CD4-positive, alpha-beta memory T cell (primary cell): ENCODE measurements at places on chromosomes 6 and 20.

DNA sequence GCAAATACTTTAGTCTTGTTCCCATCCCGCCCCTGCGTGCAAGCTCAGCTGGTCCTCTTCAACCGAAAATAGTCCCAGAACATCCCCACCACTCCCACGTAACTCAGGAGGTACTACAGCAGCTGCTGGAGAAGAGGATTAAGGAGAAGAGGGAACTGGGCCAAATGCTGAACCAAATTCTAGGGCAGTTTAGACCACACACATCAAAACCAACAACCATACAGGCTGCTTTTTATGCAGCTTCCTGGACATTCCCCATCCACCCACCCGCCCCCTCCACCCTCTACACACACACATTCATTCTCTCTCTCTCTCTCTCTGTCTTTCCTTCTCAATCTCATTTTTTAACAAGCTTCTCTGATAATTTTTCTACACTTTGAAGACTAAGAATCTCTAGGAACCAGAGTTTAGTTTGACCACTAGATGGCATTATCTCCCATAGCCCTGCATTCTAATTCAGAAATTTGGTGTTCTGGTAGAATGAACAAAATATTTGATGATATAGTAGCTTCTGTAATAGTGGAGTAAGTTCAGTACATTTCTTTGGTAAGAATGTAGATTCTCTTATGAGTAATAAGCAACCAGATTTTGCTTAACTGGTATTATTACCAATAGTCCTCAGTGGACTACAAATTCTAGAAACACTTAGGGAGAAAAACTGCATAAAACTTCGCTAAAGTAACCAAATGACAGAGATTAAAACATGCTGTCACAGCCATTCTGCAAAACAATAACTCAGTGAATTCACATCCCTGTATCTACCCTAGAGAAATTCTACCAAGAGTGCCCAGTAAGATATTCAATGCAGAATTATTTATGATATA, 52.1 kb upstream of the BEND6 start:
- peak; percentile 14 for DNase-seq

- no peak for DNase-seq
These were observed 427.1 kb downstream of the CD83 start for GRCh38 chr6:14544666-14545065.

GRCh38 chr6:146498309-146498708, 45.3 kb upstream of the RAB32 start:
- DNase-seq, result no peak

GRCh38 chr6:30834646-30835045, 49.7 kb upstream of the DDR1 start:
- DNase-seq, result no peak

- no peak for DNase-seq
These were observed 99.5 kb downstream of the POPDC3 start for GRCh38 chr6:105080279-105080678.

GRCh38 chr6:48844696-48845095, 618.4 kb downstream of the MMUT start:
- no peak for DNase-seq

DNA sequence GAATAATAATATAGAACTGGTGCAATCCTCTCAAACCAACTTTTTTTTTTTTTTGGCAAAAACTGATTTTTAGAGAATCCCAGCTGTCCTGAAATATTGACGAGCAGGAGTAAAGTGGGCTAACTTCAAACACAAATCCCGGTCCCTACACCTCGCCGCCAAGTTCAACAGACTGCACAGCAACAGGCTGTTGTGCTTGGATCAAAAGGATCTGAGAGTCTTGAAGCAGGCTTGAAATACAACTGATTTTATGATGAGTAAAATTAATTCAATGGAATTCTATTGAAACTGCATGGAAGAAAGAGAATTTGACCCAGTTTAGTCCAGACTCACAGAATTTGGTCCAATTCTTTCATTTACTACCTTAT, 172.1 kb downstream of the FOXC1 start:
- no peak for DNase-seq

GRCh38 chr6:158536891-158537798, 22.7 kb upstream of the TMEM181 start:
- DNase-seq, result peak; percentile 57
